Panc1 (cell line): ENCODE measurements at places on chromosomes 2 and 18.

GRCh38 chr2:37612382-37612781 lies 59.1 kb downstream of the CDC42EP3 start:
- DNase-seq: no peak

- DNase-seq: no peak
These were observed 30.4 kb downstream of the SRSF7 start for GRCh38 chr2:38720613-38721241.

GRCh38 chr2:241769819-241770184 lies 6.8 kb upstream of the GAL3ST2 start:
- DNase-seq: no peak

- DNase-seq: no peak
These were observed 37.0 kb upstream of the CTDP1 start for GRCh38 chr18:79642626-79643025.

DNA sequence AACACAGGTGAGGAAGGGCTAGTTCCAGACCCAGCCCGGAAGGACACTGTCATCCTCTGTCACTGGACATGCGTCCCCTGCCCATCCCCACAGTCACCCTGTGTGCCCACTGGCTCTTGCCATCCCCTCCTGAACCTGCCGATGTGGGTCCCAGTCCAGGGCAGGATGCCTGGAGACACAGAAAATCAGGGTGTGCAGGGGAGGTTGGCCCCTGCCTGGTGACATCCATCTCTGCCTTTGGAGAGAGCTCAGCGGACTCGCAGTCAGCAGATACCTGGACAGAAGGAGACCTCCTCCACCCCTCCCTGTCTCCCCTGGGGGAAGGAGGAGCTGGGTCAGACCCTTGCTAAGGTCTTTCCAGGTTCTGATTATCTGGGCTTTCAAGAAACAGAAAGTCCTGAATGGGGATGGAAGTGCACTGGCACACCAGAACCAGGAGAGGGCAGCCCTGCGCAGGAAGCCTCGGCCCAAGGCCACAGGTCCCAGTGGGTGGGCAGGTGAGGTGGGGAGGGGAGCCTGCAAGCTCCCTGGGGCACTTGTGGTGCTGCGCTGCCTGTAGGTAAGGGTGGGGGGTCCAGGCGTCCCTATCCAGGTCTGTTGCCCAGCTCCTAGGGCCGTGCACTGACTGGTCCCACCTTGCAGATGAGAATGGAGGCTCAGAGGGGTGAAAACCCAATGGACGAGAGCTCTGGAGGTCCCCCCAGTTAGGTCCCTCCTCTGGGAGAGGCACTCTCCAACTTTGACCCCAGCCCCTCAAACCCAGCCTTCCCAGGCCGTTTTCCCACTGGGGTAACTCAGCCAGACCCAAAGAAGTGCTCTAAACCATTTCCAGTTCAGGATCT lies 9.7 kb upstream of the OTOS start:
- no peak for DNase-seq

DNA sequence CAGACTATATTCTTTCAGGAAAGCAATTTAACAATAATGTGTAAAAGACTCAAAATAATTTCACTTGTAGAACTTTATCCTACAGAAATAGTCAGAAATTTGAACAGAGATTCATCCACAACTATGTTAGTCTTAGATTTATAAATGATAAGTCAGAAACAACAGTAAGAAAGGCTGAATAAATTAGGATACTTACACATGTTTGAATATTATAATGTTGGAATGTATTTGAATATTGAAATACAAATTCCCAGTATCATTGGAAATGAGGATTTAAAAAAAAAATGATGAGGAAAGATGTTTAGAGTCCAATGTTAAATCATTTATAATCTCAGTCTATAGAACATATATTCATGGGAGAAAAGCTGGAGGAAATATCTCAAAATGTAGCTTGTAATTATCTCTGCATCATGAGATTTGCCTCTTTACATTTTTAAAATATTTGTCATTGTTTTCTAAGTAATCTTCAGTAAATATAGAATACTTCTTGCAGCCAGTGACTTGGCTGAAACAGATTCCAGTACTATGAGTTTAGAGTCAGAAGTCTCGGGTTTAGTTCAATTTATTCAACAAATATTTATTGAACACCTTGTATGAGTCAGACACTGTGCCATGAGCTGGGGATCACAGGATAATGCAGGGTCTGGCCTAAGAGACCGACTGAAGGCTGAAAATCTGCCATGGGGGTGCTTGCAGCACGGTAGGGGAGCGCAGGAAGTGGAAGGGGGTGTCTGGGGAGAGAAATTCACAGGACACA lies 32.3 kb downstream of the CXCR4 start:
- DNase-seq: no peak

GRCh38 chr18:66874812-66875474 lies 271.1 kb upstream of the CDH19 start:
- DNase-seq: no peak

- DNase-seq: no peak
These were observed 856.6 kb upstream of the VRK2 start for GRCh38 chr2:57190007-57190406.

DNA sequence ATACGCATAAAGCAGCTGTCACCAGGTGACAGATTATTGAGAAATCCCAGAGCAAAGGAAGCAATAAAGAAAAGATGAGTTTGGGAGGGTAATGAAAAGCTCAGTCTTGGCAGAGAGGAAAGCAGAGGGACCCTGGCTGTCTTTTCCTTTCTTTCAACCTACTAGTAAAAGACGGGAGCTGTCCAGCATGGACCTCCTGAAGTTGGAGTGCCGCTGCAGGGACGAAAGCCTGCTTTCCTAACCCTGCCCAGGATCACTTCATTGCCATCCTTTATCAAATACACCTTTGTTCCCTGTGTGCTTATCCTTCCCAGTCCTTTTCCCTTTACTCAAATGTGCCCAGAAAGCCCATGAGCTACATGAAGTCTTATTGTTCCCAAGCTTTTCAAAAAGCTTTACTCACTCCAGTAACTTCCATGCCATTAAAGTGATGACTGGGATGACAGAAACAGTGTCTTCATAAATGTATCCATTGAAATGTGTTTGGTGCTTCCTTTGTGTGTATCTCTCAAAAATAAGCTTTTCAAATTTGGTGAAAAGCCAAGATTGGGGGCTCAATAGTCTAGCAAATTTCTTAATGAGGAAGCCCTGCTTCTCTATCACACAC lies 3.7 kb upstream of the SPR start:
- DNase-seq: no peak

GRCh38 chr2:112314856-112315255 lies 39.5 kb downstream of the ZC3H6 start:
- DNase-seq: no peak

- no peak for DNase-seq
These were observed 273.6 kb downstream of the SCG2 start for GRCh38 chr2:223328578-223328977.

GRCh38 chr2:40737180-40737579 lies 285.3 kb upstream of the SLC8A1 start:
- no peak for DNase-seq

DNA sequence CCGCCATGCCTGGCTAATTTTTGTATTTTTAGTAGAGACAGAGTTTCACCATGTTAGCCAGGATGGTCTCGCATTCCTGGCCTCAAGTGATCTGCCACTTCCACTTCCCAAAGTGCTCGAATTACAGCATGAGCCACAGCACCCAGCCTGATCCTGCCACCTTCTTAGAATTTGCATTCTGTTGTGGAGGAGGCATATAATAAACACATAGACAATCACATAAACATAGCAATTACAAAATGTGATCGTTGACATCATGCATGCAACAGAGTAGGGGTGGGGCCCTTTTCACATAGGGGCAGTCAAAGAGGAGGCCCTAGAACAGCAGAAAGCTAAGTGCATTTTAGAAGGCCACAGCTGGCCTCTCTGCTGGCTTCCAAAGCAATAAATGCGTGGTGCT lies 39.9 kb upstream of the TSPYL6 start:
- DNase-seq: no peak

- DNase-seq: no peak
These were observed 68.7 kb upstream of the PSMD14 start for GRCh38 chr2:161239326-161240109.

DNA sequence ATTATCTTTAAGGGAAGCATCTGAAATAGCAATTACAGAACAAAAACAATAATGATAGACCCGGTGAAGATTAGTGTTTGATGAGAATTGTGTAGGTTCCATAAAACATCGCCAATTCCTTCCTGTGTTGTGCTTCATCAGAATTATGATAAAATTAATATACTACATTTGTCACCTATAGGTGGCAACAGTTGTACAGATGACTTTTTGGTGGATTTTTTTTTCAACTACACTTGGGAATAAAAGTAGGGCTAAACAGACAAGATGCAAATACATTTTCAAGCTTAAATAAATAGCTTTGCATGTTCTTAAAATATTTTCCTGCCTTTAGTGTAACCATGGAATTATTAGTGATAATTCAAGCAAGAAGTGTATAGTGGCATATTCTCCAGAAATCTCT lies 7.0 kb upstream of the LYPD1 start:
- no peak for DNase-seq

GRCh38 chr2:234793212-234793785 lies 158.5 kb upstream of the SH3BP4 start:
- no peak for DNase-seq

- DNase-seq: no peak
These were observed 29.4 kb downstream of the KCNIP3 start for GRCh38 chr2:95326433-95327140.

DNA sequence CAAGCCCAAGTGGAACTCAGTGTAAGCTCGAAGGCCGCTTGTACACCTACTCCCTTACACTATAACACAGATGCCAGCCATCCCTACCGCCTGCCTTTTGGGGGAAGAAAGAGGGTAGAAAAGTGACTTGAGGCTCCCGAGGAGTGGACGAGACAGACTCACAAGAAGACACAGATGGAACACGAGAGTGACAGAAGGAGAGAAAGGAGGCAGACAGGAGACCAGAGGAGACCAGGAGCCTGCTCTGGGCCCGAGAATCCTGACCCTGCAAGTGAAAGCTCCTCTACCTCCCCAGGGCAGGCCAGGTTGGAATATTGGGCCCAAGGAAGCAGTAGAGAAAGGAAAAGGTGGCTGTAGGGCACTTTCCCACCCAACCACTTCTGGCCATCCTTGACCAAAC lies 23.4 kb upstream of the TNS1 start:
- DNase-seq: no peak

DNA sequence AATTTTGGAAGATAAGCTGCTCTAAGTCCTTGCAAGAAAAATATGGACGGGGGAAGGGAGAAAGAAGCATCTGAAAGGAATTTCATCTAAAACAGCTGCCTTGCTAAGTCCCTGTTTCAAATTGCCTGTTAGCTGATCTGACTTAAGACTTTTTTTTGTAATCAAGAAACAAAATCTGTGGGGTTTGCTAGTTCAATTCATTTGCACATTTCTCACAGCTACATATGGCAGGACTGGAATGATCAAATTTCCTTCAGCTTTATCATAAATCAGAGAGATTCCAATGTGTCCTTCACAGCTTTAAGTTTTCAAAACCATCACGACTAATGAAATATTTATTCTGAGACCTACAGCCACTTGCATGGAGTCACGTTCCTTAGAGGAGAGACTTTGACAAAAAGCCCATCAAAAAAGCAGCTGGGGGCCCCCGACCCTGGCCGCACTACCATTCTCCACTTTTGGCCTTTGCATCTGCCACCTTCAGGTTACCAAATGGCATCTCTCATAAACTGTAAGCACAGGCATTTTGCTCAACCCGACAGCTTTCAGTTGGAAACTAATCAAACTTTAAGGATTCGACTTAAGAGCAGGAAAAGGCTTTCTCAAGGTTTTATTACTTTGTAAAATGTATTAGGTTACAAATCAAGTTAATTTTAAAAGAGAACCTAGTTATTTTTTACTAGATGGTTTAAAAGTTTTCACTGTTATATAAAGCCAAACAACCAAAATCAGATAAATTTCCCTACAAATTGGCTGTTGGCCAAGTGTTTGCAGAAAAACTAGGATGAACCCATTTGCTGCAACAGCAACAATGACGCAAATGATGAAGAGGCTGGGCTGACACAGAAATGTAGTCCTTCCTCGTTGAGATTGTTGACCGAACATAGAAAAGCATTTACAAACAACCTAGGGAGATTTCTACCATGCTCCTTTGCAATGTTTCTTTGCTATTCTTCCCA lies 100.4 kb upstream of the RND3 start:
- no peak for DNase-seq

GRCh38 chr2:168422584-168422983 lies 33.5 kb upstream of the CERS6 start:
- no peak for DNase-seq

- no peak for DNase-seq
These were observed 495 bp upstream of the TTC32 start for GRCh38 chr2:19902216-19902740.

- no peak for DNase-seq
These were observed 506.1 kb downstream of the PARD3B start for GRCh38 chr2:205051417-205051816.

- no peak for DNase-seq
These were observed 189.1 kb upstream of the BCL2L11 start for GRCh38 chr2:110931648-110932047.

DNA sequence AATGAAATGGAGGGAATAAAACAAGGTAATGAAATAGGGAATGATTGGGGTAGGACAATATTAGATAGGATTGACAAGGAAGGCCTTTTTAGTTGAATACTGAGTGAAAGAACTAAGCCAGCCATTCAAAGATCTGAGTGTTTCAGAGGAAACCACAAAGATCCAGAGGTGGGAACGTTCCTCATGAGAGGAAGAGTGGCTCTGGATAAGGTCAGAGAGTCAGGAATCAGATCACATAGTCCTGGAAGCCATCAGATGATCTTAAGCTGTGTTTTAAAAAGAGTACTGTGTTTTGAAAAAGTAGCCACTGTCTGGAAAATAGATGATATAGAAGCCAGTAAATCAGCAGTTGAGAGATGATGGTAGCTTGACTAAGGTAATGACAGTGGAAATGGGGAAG lies 11.8 kb downstream of the TTLL4 start:
- DNase-seq: no peak

GRCh38 chr2:109466674-109467575 lies 146.8 kb downstream of the SEPTIN10 start:
- DNase-seq: peak; percentile 5

DNA sequence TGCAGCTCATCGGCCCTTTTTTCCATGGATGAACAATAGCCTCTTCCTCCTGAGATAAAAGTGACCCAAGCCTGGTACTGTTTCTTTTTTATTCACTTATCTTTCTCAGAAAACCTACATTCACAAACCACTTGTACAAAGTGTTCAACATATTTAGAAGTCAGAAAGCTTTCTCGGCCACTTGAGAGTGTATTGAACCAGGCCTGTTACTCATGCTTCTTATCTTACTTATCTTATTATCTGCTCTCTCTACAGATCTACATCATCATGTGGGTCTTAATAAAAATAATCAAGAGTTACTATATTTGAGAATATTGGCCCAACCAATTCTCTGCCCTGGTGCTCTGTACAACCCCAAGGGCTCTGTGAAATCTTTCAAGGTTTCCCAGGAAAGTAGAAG lies 242.1 kb downstream of the MREG start:
- no peak for DNase-seq
